Stimulated activated memory B cell treated with anti-CD40 and anti-IgM and Interleukin-4, amounts not matched to agents 10 μg/mL and 1 μg/mL and 100 μg/mL, for 72 hours (primary cell): ENCODE measurements at places on chromosomes 2 and 18.

DNA sequence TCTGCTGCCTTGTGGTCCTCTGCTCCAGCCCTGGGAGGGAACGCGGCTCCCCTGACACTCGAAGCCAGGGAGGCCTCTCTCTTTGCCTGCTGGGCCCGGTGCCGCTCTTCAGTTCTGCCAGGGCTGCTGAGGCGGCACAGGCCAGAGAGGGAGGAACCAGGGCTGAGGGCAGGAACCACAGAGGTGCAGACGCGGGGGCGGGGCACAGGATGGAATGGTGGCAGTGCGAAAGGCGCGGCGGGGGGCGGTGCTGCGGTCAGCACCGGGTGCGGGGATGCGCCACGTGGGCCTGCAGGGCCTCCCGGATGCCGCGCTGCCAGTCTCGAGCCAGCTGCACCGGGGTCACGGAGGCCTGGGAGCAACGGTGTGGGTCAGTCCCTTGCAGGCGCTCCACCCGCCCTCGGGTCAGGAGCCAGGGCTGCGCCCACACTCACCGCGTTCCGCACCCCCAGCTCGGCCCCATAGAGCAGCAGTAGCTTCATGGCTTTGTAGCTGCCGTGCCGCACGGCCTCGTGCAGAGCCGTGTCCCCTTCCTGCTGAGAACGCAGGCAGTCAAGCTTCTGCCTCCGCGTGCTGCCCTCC is 4.4 kb downstream of the ANKRD23 start:
- peak; percentile 99 for ATAC-seq

- no peak for ATAC-seq
Observed at GRCh38 chr18:67621906-67622305, 105.4 kb upstream of the DSEL start.

DNA sequence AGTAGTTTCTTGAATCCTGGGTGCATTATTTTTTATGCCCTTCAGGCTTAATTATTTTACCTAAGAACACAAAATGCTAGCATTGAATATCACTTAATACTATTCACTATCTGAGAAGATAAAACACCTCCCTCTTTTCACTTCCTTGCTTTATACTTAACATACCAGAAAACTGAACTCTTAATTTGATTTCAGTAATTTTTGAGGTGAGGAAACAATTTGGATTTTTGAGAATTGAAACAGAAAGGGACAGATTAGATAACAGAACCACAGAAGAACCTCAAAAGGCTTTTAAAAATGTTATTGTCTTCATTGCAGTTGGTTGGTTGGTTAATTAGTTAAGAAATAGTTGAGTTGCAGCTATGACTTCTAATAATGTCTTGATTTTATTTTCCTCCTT is 69.5 kb downstream of the GPD2 start:
- ATAC-seq, result no peak

- peak; percentile 70 for ATAC-seq
Observed at GRCh38 chr2:64609227-64609941, 44.3 kb downstream of the SERTAD2 start.

- ATAC-seq, result peak; percentile 59
Observed at GRCh38 chr2:96538487-96539214, 2.1 kb downstream of the ARID5A start.

DNA sequence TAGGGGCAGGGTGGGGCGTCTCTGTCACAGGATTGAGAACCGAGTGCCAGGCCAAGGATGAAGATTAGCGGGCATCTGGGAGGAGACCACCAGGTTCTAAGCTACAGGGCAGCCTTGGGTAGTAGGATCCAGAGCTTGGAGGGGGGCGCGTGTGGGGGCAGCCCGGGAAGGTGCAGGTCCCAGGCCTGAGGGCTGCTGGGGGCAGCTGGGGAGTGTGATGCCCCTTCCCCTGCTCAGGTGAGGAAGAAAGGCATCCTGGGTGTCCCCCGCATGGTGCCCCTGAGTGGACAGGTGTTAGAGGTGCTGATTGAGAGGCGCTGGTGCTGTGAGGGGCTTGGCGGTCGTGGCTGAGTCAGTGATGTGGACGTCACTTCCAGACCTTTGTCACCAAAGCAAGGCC is 33.9 kb upstream of the MBP start:
- ATAC-seq, result peak; percentile 42

GRCh38 chr2:71071681-71072398 is 3.4 kb downstream of the NAGK start:
- peak; percentile 72 for ATAC-seq

DNA sequence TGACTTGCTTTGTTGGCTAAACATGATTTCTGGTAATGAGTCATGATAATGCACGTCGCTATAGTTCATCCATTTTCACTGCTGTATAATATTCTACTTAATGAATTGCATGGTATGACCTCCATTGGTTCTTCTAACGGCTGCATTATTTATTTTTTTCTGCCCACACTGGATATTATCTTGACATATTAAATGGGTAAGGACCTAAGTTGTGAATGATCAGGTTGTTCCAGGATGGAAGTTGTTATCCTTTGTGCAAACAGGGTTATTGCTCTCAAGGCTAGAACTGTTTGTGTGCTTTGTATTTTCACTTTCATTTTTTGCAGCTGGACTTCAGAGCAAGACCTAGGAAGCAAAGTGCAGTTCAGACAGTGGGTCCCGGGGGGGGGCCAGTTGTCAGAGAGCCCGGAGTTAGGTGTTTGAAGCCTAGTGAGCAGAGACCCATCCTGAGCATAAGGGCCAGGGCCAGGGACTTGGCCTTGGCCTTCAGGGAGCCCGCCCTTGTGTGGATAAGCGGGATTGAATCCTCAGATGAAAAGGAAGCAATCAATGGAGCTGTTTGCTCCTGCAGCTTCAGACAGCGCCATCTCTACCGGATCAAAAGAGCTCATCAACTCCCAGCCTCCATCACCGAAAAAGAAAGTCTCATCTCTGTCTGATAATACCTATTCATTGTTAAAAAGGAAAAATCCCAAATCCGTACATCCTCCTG is 48.2 kb downstream of the AGAP1 start:
- ATAC-seq, result no peak
